Daoy (cell line): ENCODE measurements at places on chromosomes 1 and 21.

GRCh38 chr1:203166192-203166940 lies 9.3 kb downstream of the MYBPH start:
- no peak for DNase-seq

GRCh38 chr1:117566556-117566955 lies 39.3 kb upstream of the TENT5C start:
- DNase-seq: no peak

- DNase-seq: no peak
Observed at GRCh38 chr21:44598061-44598460, 2.3 kb upstream of the KRTAP10-7 start.

- no peak for DNase-seq
Observed at GRCh38 chr1:96510911-96511310, 210.7 kb upstream of the PTBP2 start.

- no peak for DNase-seq
Observed at GRCh38 chr1:183356534-183357182, 61.5 kb downstream of the NMNAT2 start.

- peak; percentile 42 for DNase-seq
Observed at GRCh38 chr21:34930971-34931370, 118.1 kb downstream of the RUNX1 start.

GRCh38 chr1:106889059-106889458 lies 167.4 kb upstream of the PRMT6 start:
- no peak for DNase-seq

DNA sequence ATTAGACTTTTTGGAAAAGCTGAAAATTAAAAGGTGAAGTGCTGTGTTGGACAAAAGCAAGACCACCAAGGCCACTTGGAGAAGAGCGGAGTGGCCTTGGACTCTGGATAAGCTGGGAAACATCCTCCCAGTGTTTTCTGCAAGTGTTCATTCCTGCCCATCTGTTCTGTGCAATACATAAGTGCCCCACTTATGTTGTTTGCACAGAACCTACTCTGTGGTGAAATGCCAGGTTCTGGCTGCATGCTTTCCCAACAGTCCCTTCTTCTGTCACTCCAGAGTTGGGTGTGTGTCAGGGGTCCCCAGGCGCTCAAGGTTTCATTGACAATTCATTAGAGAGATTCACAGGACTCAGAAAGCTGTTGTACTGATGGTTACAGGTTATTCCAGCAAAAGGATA lies 30.3 kb downstream of the NHLH2 start:
- no peak for DNase-seq

- DNase-seq: no peak
Observed at GRCh38 chr1:208446271-208446691, 202.1 kb upstream of the PLXNA2 start.

DNA sequence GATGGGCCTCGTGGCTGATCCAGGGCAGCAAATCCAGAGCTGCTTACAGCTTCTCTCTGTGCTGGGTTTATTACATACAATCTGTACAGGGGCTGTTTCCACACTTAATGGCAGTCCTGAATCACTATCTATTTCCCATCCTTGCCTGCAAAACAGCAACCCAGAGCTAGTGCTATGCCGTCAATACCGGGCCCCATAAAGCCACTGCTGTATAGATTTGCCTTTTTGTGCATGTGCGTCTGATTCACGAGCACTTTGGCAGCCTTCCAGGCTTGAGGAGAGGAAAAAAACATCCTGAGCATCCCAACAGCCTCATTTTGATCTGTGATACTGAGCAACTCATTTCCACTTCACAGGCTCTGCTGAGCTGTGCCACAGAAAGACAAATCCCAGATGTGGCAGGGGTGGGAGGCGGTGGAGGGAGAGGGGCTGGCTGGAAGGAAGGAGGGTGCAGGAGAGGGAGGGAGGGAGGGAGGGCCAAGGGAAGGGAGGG lies 65.2 kb upstream of the TARBP1 start:
- peak; percentile 86 for DNase-seq

- DNase-seq: no peak
Observed at GRCh38 chr1:22332424-22332717, 119.3 kb upstream of the ZBTB40 start.

GRCh38 chr1:178094739-178095645 lies 1.1 kb downstream of the RASAL2 start:
- DNase-seq: peak; percentile 40

GRCh38 chr1:24888061-24888970 lies 41.8 kb downstream of the RUNX3 start:
- DNase-seq: no peak

DNA sequence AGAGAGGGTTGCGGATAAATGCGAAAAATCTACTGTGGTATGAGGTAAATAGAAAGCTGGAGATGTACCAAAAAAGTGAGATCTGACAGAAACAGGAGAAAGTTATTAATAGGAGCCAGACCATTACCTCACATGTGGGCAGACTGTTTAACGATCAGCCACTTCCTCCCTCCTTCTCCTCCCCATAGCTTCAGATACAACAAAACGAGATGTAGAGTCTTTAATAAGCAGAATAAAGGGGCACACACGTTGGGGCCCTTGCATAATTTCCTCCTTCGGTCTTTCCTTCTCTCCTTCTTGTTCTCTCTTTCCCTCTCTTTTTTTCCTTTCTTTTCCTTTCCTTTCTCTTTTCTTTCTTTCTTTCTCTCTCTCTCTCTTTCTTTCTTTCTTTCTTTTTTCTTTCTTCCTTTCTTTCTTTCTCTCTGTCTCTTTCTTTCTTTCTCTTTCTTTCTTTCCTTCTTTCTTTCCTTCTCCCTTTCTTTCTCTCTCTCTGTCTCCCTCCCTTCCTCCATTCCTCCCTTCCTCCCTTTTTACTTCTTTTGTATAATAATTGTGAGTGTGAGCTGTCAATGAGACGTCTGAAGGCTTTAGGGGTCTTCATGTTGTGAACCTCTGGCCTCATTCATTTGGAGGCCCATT lies 242.1 kb downstream of the GRIK1 start:
- peak; percentile 15 for DNase-seq

DNA sequence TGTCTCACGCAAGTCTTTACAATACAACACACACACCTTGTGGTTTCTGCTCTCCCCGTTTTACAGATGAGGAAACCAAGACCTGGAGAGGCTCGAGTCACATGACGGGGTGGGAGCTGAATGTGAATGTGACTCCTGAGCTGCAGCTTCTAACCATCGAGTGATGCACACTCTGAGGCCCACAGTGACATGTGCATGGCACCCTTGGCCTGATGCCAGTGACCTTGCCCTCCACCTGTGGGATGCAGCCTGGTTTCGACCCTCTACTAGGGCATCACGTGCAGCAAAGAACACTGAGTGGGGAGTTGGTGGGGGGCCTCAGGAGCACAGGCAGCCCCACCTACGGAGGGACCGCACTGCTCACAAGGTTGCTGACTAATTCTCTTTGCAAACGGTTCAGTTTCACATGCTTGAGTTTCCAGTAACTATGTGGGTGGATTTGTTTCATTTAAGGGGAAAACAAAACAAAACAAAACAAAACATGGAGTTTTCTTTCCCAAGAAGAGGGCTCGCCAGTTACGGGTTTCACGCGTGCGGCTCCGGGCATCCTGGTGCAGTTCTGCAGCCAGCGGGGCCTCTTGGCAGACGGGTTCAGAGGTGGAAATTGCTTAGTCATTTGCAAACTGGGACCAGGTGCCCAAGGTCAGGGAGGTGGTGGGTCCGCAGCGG lies 22.9 kb downstream of the SPSB1 start:
- DNase-seq: peak; percentile 66

GRCh38 chr1:58805716-58806571 lies 22.1 kb upstream of the JUN start:
- DNase-seq: no peak

DNA sequence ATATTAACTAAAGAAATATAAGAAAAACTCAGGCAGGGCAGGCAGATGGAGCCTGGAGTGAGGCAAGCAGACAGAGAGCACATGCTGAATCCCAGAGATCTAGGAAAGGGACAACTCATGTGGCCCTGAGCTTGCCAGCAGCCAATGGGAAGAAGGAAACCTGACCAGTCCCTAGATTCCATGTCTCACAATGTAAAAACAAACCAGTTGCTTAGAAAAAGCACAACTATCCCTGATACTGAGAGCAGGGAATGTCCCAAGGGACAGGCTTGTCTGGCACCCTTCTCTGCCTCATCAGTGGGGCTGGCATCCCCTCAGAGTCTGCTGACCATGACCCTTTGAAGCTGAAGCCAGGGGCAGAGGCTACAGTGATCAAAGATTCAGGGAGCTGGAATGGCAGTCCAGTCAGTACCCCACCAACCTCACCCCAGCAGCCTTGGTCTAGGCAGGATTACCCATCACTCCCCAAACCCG lies 27.8 kb downstream of the HSPG2 start:
- no peak for DNase-seq

- DNase-seq: no peak
Observed at GRCh38 chr21:34737115-34737514, 68.3 kb downstream of the CLIC6 start.

DNA sequence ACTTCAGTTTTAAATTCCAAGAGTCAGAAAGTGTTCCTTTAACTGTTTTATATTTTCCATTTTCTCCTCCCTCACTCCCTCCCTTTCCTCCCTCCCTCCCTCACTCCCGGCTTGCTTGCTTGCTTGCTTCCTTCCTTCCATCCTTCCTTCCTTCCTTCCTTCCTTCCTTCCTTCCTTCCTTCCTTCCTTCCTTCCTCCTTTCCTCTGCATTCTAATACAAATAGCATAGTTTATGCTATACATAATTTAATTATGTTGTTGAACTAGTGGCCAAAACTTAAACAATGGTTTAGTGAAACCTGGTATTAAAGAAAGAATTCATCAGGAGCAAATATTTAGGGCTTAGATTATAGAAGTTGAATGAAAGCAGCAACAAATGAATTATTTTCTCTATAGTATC lies 188.5 kb upstream of the OLFM3 start:
- no peak for DNase-seq

GRCh38 chr1:30229960-30230359 lies 493.4 kb downstream of the MATN1 start:
- DNase-seq: no peak

DNA sequence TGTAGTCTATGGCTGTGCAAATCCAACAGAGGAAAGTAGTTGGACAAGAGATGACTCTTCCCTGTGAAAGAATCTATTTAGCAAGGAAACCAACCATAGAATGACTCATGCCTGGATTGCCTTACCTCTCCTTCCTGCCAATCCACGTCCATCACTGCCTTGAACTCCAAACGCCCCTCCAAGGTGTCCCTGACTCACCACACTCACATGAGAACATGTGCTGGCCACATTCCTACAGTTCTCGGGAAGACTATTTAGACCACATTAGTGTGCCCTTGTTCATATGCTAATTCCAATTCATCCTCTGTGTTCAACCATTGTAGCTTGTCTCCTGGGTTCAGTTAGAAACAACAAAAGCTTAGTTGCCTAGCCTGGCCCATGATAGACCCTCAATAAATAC lies 157.3 kb downstream of the SLC30A10 start:
- DNase-seq: peak; percentile 98

DNA sequence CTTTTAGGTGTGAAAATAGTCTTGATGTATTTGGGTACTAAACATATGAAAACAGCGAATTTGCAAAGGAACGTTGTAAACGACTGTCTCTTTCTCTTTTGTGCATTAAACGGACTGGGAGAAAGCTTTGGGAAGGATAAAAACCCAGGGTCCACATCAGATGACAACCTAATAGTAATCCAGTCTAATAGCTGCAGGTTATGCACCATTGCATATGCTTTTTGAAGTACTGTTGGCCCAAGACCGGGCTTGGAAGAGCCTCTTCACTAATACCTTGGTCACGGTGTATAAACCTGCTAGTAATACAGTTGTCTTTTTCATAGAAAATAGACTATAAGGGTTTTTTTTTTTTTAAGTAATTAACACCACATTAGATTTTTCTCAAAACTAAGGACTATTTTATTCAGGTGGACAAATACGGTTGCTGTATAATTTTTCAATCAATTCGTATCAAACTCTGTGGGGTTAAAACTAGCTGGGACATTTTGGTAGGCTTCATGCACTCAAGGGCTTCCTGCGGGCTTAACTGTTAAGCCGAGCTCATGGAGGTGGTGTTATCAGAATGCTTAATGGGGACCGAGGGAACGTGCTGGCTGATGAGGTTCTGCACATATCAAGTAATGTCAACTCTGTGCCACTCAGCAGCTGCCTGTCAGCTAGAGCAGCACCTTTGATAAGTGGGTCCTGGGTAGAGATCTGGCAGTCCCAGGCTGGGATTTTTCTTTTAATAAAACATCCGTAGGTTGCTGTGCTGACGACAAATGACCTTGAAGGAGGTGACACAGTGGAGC lies 2.1 kb downstream of the RYR2 start:
- DNase-seq: no peak

- peak; percentile 80 for DNase-seq
Observed at GRCh38 chr1:225657462-225657989, 4.6 kb upstream of the ENAH start.

DNA sequence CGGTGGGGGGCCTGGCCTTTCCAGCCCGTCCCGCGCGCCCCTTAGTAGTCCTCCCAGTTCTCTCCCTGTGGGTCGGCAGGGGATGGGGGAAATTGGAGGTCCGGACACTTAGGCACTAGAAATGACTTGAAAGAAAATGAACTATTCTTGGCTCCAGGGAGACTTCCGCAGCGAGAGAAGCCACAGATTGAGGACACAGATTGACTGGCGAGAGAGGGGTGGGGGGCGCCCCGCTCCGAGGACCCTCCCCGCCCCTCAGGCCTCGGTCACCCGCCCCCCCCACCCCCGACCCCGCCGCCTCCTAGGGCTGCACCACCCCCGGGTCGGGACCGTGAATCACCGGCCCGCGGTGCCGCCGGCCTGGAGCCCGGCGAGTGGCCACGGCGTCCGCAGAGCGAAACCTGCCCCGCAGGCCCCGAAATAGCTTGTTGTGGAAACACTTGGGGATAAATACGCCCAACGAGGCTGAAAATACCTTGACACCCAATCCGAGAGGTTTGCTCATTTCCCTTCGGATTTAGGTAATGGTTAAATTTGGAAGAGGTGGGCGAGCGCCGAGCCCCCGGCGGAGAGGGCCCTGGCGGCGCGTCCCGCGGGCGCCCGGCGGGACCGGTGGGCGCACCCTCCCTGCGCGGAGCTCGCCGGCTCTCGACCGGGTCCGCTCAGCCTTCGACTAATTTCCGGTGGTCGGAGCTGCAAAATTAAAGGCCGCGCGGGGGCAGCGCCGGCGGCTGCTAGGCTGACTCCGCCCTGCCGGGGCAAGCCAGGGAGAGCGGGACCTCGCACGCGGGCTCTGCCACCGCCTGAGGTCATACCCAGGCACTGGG lies at the start of gene GFI1:
TSS of gene GFI1 (minus strand) at position 675 of the 827 bp plus-strand sequence. CDS start 3,438 bp downstream, outside the sequence.
- peak; percentile 68 for DNase-seq

DNA sequence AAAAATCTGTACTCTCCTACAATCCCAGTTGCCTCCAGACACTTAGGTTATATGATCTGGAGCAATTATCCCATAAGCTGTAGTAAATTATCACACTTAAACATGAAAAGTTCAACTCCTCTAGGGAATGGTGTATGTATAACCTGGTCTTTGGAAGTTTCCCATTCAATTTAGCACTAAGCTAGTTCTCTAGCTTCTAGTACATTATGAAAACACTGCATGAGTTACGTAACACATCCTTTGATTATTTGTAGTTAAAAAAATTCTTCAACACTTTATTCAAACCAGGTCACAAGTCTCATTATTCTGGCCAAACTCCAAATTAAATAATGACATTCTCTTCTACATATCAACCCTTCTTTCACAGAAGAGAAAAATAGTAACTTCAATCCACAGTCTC lies 827.0 kb upstream of the ADAMTS5 start:
- DNase-seq: no peak
